ENCODE measurements at places on chromosomes 5 and 9.

GRCh38 chr5:154303133-154303532 lies 112.6 kb downstream of the GALNT10 start:
- DNase-seq, result no peak

GRCh38 chr9:79384501-79384900 lies 187.3 kb upstream of the TLE4 start:
- no peak for DNase-seq

DNA sequence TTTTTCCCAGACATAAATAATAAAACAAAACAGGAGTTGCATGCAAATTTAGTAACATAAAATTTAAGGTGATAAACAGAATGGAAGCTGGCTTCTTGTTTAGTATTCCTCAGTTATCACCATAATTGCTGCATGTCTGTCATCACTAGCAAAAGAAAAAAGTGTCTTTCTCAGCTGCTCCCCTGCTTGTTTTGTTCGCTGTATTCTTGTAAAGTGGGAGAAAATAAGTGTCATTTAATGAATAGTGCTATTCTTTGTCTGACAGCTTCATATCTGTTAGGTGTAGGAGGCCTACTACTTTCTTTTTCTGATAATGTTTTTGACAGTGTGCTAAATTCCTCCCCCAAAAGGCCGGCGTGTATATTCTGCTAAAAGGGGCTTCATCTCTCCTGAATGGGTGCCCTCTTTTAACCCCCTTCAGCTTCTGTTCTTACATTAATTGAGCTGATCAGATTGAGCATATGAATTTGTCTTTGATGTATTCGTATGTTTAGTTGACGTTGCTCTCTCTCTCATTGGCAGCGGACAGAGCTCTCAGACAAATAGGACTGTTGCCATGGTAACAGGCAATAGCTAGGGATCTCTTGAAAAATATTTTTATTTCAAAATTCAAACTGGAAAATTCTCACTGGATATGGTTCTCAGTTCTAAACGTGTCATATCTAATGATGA lies 303.8 kb downstream of the KIAA0825 start:
- no peak for DNase-seq

DNA sequence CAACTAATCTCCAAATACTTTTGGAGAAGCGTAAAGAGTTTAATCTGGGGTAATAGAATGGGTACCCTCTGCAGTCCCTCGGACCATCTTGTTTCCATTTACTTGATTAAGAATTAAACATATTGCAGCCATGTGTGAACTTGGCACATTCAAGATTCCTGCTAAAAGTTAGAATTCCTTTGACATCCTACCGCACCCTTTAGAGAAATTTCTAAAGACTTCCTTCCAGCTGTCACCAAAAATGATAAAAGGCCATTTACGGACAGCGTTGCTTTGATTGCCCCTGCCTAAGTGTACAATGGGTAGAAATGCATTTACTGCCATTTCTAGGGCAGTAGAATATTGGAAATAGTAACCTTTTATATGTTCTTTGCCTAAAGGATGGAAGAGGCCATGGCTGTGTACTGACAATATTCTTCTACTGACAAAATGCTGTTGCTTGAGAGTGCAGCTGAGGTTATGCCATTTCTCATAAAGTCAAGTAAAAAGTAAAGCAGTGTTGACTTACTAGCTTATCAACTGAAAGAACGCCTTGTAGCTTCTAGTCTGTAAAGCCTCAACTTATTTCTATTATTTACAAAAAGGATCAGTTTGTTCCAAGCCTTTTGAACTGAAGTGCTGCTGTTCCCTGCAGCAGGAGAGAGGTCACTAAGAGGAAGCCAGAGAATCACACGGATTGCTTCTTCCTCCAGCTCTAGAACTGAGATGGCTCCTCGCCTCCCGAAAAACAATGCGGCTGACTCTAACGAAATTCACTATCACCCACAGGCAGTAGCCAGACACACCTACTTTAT lies 139.8 kb upstream of the BASP1 start:
- DNase-seq, result no peak

GRCh38 chr5:180909782-180910181 lies 10.8 kb downstream of the BTNL8 start:
- DNase-seq, result no peak

GRCh38 chr9:23539311-23539710 lies 286.7 kb downstream of the ELAVL2 start:
- no peak for DNase-seq

DNA sequence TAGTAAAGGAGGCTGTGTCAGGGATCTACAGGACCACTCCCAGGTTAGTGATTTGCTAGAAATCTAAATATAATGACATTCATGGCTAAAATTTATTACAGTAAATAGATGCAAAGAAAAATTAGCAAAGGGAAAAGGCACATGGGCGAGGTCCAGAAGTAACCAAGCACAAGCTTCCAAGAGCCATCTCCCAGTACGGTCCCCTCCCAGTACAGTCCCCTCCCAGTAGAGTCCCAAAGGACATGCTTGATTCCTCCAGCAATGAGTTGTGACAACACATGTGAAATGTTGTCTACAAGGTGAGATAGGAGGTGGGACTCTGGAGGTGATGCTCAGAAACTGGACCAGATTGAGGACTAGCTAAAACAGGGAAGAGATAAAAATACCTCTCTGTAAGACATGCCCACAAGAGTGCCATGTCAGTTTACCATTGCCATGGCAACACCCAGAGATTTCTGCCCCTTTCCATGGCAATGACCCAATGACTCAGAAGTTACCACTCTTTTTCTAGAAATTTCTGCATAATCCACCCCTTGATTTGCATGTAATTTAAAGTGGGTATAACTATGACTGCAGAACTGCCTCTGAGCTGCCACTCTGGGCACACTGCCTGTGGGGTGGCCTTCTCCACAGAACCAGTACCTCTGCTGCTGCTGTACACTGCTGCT lies 27.9 kb upstream of the CEMIP2 start:
- no peak for DNase-seq
